Type B pancreatic cell (in vitro differentiated cells): ENCODE measurements at places on chromosomes 7 and 10. TPM values are rescaled to one million over a fixed set of nuclear protein-coding genes. Genes with fewer than 3 reads are reported as not detected.

TMEM236 gene
- 11.6 and 14.7 TPM in 2 replicates for total RNA-seq

VIPR2 gene
- total RNA-seq, result 0.12 and 0.31 TPM in 2 replicates

GRCh38 chr7:152931633-152932032, 172.1 kb downstream of the ACTR3B start:
- no peak for DNase-seq

GRCh38 chr10:110488940-110489339, 8.8 kb upstream of the DUSP5 start:
- no peak for DNase-seq

- no peak for DNase-seq
These were observed 23.8 kb downstream of the ELN start for GRCh38 chr7:74051629-74052410.

CH25H gene
- total RNA-seq, result 0.43 and 0.70 TPM in 2 replicates

DNA sequence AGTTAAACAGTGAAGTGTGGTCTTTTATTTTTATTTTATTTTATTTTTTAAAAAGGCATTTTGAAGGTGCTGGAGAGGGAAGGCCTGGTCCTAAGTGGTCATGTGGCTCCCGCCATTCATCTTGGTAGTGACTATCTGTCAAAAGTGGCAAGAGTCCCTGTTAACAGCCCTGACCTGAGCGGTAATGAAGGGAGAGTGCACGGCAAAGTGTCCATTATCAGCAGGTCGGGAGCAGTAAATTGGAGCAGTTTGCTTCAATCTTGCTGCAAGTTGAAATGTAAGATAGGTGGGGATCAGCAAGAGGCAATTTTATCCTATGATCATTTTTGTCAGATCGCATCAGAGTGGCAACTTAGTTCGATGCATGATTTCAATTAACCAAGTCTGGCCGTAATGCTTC, 227.4 kb upstream of the SP4 start:
- no peak for DNase-seq

DNA sequence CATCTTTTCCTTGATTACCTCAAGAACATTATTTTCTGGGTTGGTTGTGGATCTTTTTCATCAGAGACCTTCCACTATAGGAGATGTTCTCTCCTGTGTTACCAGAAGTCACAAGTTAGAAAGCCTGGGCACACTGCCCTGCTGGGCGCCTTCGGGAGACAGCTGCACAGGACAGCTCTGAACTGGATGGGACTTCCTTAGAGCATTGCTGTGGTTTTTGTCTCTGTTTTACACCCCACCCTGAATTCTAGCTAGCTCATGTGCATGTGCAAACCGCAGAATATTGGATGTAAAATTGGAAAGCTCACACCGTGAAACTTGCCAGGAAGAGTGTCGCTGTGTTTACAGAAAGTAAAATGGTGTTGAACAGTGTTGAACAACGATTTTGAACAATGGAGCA, 54.4 kb upstream of the SEC61G start:
- DNase-seq, result no peak

KIF20B gene
- total RNA-seq, result 21.3 and 36.9 TPM in 2 replicates

GNG11 gene
- total RNA-seq, result 6.7 TPM in 1 of 2 replicates, not detected in the other
